ENCODE measurements at places on chromosomes 12 and 14.

- DNase-seq, result no peak
These were observed at the start of gene SETD1B for GRCh38 chr12:121803861-121804416. SETD1B (plus strand) TSS chr12:121804009; CDS start chr12:121804738, 729 bp downstream.

- no peak for DNase-seq
These were observed 4.8 kb upstream of the LMNTD1 start for GRCh38 chr12:25557830-25558436.

DNA sequence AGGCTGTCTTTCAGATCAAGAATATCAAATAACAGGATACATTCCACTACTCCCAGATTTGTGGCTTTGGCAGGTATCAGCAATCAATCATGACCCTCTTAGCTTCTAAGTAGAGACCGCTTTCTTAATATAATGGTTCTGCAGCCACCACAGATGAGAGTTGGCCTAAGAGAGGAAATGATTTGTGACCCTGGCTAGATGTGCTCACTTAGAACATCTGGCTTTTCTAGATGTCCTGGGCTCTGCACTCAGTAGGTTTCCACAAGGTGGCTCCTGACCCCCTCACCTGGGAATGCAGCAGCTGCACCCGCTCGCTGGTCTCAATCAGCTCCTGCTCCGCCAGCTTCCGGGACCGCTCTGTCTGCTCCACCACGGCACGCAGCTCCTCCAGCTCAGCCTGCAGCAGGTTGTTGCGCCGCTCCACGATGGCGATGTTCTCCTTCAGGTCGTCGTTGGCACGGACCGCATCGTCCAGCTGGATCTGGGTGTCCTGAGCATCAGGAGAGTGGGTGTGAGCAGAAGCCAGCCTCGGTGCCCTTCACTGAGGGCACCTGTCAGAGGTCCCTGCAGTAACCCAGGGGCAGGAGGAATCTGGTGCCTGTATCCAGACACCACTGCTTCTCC lies 8.9 kb downstream of the CMTM5 start:
- no peak for DNase-seq

GRCh38 chr12:21910657-21911056 lies 30.6 kb downstream of the ABCC9 start:
- no peak for DNase-seq

GRCh38 chr12:26118308-26118707 lies 6.5 kb downstream of the BHLHE41 start:
- no peak for DNase-seq

DNA sequence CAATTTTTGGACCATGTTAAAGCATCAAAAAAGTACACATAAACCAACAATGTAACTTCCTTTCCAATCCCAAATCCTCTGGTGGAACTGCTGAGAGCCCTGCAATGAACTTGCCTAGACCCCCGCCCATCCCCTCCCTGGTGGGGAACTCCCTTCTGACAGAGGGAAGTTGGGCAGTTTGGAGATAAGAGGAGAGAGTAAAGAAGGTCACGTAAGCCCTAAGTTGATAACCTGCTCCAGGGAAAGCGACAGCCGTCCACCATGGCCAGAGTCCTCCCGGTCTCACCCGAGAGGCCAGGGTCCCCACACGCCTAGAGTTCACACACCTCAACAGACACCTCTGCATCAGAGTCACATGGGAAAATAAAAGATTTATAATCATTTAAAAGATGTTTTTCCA lies 138.7 kb downstream of the EGLN3 start:
- no peak for DNase-seq

DNA sequence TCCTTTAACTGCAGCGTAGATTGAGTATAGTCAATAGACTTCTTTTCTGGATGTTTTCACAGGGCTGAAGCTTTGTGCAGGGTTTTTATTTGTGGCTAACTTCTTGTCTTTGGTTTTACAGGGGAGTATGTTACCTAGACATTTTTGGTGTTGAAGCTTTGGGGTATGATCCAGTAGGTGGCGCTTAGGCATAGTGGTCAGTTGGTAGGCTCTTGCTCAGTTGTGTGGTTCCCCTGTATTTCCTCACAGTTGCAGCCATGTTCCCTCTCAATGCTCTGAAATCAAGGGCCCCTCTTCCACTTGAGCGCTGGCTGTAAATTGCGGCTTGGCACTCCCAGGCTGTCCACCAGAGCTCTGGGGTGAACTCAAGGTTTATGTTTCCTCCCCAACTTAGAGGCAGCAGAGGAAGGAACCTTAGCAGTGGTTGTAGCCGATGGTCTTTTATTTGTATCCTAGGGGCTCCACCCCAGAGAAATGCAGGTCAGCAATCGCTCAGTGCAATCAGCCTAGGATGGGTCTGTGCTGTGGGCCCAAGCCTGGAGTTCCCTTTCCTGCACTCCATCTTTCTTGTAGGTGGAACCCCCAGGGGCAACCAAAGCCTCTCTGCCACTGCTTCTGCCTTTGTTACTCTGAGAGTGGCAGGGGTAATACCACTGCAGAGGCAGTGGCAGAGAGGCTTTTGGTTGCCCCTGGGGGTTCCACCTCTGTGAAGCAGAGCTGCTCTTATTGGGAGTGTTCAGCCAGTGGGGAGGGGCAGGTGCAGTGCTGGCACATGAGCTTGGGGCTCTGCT lies 55.1 kb downstream of the CMAS start:
- peak; percentile 25 for DNase-seq

DNA sequence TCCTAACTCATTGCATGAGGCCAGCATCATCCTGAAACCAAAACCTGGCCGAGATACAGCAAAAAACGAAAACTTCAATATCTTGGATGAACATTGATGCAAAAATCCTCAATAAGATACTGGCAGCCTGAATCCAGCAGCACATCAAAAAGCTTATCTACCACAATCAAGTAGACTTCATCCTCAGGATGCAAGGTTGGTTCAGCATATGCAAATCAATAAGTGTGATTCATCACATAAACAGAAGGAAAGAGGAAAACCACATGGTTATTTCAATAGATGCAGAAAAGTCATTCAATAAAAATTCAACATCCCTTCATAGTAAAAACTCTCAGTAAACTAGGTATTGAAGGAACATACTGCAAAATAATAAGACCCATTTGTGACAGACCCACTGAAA lies 56.5 kb upstream of the PPFIA2 start:
- no peak for DNase-seq

- no peak for DNase-seq
These were observed 45.0 kb upstream of the GSG1 start for GRCh38 chr12:13148485-13148847.

DNA sequence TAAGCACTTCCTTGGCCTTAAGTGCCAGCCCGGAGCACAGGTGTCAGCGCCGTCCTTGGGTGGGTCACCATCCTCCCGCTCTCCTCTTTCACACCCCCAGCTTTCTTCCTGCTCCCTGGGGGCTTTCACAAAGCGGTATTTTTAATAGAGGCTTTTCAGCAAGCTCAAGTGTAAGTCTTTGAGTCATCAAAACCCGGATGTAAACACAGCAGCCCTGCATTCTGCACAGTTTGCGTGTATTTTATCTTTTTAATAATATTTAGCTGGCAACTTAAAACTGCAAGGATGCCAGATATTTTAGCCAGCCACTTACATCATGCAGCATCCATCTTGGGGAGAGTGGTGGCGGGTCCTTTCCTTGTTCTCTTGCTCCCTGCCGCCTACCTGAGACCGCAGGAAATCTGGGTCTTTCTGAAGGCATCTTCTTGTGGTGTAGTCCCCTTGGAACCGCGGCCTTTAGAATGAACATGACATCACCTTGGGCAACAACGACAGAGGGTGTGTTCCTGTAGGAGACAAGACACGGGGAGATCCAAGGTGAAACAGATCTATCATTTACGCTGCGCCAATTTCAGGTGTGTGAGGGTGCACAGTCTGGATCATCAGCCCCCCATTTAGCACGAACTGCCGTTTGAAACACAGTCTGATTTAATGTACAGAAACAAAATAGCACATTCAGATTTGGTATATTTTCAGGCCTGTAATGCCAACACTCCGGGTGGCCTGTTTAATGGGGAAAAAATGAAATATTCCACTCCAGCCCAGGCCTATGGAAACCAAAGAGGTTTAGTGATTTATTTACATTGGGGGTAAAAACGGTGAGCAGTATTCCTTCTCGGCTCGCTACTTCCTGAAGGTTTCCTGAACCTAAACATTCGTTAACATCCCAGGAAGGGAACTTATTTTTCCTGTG lies 12.5 kb upstream of the IRF2BPL start:
- peak; percentile 58 for DNase-seq

DNA sequence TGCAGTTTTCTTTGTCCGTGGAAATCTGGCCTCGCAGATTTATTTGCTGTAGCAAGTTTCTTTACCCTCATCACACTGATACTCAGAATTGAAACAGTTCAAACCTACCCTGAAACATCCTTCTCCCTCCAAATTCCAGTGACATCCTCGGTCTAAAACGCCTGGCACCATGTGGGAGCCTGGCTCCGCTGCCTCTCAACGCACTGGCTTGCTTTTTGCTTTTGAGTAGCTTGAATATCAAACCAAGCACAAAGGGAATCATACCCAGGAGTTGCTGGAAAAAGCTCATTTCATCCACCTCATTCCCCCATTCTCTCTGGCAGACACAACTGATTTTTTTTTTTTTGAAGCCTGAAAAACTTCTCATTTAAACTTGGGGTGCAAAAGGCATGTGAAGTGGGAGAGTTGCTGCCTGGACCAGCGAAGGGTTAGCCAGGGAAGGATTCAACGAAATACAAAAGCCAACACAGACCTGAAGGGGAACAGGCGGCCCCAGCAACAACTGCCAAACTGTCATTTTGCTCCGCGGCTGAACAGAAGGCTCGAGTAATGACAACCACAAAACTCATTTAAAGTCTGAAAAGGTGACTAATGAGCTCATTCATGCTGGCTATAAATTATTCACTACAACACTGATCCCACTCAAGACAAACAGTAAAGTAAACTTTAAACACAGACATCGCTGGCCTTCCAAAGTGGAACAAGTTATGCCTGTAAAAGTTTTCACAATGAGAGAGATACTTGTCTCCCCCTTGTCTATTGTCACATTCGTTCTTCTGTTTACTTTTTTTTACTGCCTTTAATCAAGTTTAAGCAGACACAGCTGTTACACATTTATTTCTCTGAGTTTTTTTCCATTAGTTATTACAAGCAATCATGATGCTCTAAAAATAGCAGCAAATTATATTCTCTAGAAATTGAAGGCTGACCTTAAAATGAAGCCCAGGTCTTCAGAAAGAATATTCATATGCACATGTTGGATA lies 12.5 kb upstream of the FOXN3 start:
- DNase-seq, result peak; percentile 72

DNA sequence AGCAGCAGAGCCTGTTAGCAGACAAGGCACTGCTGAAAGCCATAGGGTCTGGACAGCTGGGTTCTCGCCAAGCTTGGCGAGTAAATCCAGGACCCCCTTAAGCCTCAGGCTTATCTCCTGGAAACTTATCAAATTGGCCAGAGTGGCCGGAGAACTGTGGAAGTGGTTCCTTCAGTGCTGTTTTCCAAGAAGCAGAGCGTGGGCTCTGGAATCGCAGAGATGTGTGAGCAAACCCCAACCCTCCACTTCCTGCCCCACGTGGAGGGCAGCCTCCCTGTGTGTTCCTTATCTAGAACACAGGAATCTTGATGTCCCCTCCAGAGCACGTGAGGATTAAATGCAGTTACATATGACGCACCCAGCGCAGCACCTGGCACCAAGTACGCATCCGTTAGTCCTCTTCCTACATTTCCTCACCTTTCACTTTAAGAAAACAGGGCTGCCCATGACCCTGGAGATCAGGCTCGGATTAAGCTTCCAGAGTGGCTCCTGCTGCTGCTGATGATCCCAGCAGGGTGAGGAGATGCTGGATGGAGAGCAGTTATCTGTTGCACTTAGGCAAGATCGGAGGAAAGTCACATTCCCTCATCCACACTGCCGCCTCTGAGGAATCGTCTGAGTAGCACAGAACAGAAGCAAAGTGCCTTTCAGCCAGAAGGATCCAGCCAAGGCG lies 35.0 kb downstream of the MMAB start:
- DNase-seq, result no peak

GRCh38 chr12:46360908-46361666 lies 11.5 kb downstream of the SLC38A2 start:
- DNase-seq, result no peak

- DNase-seq, result no peak
These were observed 7.0 kb upstream of the KRAS start for GRCh38 chr12:25257590-25258324.

DNA sequence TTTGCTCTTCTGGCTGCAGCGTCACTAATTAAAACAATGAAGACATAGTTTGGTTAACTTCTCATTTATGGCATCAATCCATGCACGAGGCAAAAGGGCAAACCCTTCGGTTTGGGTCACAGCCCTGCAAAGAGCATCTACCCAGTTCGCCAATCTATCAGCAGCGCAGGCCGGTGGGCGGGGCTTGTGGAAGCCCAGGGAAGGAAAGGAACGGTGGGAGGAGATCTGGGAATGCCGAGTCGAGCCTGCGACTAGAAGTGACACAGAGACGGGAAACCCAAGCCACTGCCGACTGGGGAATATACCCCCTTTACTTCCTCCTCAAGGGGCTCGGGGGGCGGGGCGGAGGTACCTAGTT lies 466 bp downstream of the KICS2 start:
- DNase-seq, result peak; percentile 39

- no peak for DNase-seq
These were observed 130.8 kb upstream of the EGLN3 start for GRCh38 chr14:34081576-34082136.

- no peak for DNase-seq
These were observed 103.9 kb downstream of the FSCB start for GRCh38 chr14:44403193-44403592.

GRCh38 chr12:69701826-69702225 lies 2.7 kb upstream of the BEST3 start:
- DNase-seq, result no peak

DNA sequence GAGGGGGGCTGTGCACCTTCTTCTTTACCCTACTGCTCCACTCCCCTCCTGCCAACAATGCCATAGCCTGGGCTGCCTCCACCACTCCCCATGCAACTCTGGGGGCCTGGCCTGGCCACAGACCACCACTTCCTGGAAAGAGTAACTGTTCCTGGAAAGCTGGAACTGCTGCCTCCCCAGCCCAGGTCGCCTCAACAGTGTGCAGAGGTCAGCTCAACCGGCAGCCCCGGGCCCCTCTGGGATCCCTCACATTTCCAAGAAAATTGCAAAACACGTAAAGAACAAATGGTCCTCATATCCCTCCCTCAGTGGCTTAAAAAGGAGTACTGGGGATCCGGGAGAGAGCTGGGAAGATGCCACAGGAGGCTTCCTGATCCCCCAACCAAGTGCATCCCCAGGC lies 22.4 kb upstream of the DIO3 start:
- DNase-seq, result no peak

- no peak for DNase-seq
These were observed 208.2 kb upstream of the TMTC1 start for GRCh38 chr12:29991924-29992323.

GRCh38 chr12:26122681-26123481 lies 2.0 kb downstream of the BHLHE41 start:
- peak; percentile 26 for DNase-seq

DNA sequence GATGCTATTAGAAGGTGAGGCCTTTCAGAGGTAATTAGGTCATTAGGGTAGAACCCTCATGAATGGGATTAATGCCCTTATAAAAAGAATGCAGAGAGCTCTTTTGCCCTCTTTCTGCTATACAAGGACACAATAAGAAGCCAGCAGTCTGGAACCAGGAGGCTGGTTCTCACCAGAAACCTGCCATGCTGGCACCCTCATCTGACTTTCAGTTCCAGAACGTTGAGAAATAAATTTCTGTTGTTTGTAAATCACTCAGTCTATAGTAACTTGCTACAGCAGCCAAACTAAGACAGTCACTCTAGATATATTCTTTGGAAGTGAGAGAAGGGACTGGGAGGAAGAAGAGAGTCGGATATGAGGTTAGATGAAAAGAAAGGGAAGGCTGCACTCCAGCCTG lies 125.0 kb upstream of the MYF6 start:
- DNase-seq, result no peak

- no peak for DNase-seq
These were observed 239.2 kb downstream of the SPTSSA start for GRCh38 chr14:34222867-34223266.

Measured in T-helper 2 cell treated with Interferon-gamma antibody and Interleukin-4, amounts not matched to agents 5 μg/mL and 100 μg/mL, for 36 hours (primary cell).